ENCODE measurements at places on chromosomes 2 and 18.

DNA sequence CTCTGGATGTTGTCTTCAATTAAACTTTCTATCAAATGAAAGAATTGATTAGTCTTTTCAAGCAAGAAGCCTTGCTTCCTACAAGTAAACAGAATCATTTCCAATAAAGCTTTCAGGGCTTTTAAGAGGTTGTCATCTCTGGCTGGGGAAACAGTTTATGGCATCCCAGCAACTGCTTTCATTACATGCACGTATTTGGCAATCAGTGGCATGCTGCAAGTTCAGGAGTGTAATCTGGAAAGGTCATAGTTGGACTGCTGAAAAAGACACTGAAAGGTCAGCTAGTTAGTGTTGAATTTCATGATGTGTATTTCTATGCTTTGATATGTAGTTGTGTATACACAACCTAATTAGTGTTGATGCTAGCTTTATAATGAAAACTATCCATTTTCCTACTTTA is 332.9 kb downstream of the DSC3 start:
- DNase-seq: no peak

DNA sequence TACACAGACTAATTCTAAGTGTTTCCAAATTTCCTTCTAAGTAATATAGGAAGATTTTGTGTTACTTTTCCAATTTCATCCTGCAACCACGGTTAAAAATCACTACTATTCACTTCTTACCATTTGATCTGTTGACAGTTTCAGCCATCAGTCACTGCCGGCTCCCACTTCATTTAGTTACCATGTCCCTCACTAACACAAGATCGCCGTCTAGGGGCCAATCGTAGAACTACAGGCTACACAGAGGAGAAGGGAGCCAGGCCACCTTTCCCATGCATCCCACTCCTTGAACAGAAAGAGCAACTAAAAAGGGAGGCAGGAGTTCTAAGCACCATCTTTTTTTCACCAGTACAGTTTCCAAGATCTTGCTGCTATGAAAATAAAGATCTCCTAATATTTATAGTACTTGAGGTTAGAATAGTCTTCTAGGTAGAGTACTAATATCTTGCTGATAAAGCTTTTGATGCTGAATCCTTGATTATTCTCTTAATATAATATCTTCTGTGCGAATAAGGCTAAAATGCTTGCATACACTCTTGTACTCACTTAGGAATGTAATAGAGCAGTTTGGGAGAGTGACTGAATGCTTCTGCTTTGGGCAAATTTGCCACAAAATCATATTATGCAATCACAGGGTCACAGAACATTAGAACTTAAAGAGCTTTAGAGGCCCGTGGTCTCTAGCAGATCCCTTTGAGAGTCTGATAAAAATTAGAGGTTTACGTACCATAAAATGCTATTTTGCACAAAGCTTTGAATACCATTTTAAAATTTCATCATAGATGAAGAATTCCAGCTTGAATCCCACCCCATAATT is 39.5 kb upstream of the CYP1B1 start:
- DNase-seq: peak; percentile 60

DNA sequence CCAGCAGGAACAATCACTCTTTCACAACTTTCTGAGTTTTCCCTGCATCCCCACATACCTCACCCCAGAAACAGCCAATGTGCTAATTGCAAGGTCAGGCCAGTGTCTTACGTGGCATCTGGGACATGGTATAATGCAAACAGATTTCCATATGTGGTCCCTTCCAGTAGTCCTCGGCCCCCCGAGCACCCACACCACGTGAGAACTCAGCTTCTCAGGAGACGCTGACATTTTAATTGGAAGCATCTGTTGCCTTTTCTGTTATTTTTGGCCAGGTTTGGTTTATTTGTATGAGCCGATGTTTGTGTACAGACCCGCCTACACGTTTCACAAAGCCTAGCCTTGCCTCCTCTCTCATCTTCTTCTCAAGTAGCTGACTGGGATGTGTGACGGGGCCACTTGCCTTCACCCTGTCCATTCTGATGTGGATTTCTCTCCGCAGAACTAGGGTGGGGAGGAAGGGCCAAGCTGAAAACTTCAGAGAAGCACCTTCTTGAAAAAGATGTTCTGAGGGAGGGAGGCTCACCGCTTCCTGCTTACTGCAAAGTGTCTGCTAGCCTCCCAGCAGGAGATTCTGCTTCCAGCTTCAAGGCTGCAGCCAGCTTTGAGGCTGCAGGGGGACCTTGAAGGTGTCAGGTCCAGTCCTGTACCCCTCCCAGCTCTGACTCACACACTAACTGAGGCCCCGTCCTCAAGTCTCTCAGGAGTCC is 109.6 kb upstream of the SLC14A2 start:
- no peak for DNase-seq

- DNase-seq: no peak
Observed at GRCh38 chr18:39667905-39668304, 2102.3 kb upstream of the CELF4 start.

GRCh38 chr2:72893594-72894319 is 6.5 kb downstream of the SPR start:
- peak; percentile 26 for DNase-seq

DNA sequence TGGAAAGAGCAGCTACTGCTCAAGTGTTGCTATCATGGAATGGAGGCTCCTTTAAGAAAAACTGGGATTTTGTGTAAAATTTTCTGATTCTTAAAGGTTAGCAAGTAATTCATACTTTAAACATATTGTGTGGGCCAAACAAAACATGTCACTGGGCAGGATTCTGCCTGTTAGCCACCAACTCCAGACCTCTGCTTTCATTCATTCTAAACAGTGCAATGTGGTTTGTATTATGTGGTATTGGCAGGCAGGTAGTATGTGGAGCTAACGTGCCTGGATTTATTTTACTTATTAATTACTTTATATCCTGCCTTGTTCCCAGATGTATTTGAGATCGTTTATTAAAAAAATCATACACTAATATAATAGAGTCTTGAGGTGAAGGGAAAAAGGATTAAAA is 1521.3 kb upstream of the ACVR2A start:
- DNase-seq: no peak

GRCh38 chr2:207397917-207398655 is 131.7 kb upstream of the CREB1 start:
- no peak for DNase-seq

DNA sequence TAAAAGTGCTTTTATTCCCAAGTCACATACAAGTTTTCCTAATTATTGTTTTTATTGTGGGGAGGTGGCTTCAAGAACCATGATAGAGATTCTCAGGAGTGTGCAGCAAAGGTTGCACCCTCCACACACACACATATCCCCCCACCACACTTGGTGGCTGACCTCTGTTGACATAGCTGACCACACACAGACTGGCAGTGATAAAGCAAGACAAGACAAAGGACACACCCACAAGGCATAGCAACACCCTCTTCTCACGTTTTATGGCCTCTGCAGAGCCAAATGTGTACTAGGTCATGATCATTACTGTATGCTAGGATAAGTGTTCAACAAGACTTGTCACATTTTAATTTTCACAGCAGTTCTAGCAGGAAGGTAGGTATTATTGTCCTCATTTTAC is 143.0 kb upstream of the EPC2 start:
- no peak for DNase-seq

DNA sequence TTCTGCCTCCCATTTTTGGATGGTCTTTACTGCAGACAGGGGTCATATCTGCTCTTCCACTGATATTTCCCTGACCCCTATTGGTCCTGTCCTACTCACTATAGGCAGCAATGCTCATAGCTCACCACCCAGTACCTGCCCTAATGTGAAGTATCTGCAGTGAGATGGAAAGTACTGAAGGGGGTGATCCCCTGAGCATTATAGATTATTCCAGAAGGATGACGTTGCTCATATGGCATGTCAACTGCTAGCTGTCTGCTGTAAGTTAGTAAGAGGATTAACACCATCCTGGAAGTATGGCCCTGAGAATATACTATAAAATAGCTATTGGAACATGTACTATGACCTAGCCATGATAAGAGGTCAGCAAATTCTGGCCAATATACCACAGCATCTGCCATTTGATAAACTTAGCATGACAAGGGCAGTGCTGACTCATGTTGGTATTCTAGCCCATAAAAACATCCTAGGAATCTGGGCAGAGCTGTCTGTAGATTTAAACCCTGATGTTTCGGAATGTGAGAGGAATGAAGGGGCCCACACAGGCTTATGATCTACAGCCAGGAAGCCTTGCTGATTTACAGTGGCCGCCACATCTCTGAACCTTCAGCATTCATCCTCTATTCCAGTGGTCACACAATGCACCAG is 451.4 kb downstream of the TNS1 start:
- no peak for DNase-seq

- DNase-seq: no peak
Observed at GRCh38 chr2:104321116-104321795, 532.7 kb upstream of the POU3F3 start.

DNA sequence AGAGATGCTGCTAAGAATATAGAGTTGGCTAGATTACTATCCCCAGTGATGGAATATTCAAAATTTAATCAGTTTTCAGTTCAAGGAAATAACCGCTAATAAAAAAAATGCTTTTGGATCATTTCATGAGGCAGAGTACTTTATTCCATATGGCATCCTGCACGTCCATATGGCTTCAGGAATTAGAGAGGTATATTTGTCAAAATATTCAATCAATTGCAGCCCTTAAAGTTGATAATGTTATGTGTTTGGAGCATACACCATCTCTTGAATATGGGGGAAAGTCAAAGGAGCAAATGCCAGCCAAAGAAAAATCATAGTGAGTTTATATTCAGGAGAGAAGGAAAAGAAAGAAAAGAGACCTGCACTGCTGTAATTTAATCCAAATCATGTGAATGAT is 266.4 kb downstream of the TMEM182 start:
- no peak for DNase-seq

Data from activated CD8-positive, alpha-beta memory T cell treated with anti-CD3 and anti-CD28 coated beads, Interleukin-2, amount 50 U/mL, for 4 hours (primary cell).